AG04449 (cell line): ENCODE measurements at places on chromosomes 5 and 9.
A peak's percentile ranks its signal among the peaks of the same experiment; 100 is the strongest.

DNA sequence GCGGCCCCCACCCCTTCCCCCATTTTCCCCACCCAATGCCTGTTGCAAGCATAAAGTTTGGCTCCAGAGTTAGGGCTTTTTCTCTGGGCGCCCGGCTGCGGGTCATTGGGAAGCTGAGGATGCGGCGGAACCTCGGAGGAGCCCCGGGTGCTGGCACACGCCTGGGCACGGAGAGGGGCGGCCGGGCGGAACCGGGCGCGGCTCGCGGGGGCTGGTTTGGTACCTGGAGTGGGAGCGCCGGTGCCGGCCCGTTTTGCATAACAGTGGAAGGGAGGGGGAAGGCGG, 1.2 kb downstream of the PPARGC1B start:
- DNase-seq: no peak

DNA sequence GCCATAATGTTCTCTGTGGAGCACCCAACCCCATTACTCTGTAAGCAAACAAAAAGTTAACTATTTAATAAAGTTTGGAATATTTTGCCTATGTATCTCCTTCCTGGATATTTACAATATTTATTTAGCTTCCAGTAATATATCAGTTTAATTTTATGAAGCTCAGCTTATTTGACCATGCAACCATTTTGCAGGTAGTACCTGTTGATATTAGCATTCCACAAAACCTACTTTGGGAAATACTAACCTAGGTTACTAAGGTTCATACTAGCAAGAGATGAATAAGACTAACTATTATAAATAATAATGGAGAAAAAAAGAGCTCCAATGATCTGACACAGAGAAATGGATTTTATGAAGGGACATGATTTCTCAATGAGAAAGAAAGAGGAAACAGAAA, 506.4 kb downstream of the PDE4D start:
- DNase-seq: no peak

- DNase-seq: no peak
These were observed 304.1 kb downstream of the DEPDC1B start for GRCh38 chr5:60395712-60396329.

GRCh38 chr5:138706655-138707480, 46.4 kb upstream of the CTNNA1 start:
- DNase-seq: peak; percentile 58

DNA sequence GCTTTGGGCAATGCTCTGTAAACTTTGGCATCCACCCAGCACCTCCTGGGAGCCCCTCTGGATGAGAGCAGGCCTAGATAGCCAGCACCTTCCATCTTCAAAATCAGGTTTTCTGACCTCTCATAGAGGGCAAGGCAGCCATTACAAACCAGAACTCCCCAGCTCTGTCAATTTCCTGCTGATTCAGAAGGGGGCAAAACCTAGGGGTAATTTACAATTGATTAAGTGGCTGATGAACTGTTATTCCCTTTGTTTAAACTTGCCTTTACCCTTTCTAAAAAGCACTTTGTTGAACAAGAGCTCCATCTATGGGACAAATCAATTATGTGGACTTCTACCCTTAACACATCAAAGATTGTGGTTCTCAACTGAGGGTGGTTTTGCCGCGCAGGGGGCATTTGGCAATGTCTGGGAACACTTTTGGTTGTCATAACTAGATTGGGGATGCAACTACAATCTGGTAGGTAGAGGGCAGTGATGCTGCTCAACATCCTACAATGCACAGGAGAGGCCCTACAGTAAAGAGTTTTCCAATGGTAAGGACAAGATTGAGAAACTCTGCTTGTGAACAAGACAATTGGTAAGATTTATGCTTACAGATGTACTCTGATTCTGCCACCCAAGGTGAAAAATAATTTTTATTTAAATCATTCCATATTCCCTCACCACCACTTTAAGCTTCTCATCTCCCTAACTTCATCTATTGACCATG, 184.1 kb downstream of the MARCHF11 start:
- no peak for DNase-seq

DNA sequence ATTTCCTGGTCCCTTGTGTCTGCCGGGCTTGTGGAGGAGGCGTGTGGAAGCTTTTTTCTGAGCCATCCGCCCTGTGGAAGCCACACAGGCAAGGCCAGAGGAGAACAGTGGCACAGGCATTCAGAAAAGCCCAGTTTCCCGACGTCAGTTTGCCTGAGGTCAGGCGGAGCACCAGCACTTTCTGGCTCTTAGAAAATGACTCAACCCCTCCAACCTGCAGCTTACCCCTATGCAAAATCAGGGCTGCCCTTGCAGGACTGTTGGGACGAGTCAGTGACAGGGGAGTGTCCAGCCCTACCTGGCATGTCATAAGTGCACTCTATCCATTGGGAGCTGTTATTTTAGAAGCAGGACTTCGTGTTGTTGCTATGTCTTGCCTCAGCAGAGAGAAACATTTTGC, 216.0 kb downstream of the NR3C1 start:
- DNase-seq: no peak

- DNase-seq: no peak
These were observed 163.2 kb upstream of the ADAMTS16 start for GRCh38 chr5:4976902-4977301.

DNA sequence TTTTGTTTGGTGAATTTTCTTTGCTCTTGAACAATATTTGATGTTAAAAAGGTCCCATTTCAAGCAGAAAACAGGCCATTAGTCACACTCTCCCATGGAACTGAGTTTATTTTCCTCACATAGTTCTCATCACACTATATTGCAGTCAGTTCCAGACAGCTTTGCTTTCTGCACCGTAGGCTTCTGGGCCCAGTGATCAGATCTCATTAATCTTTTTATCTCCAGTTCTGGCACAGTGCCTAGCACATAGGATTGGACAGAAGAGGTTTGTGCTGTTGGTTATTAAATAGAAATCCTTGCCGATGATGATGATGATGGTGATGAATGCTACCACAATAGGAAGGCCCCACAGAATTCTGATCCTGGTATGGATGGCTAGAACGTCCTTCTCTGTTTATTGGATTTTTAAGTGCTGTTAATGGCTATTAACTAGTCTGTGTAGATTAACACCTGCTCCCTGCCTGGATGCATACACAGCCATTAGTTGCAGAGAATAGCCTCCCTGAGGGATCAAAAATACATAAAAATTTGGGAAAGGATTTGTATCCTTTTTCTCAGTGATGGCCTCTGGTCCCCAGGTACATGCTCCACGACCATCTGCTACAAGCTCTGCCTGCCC, 52.0 kb upstream of the NTRK2 start:
- no peak for DNase-seq

DNA sequence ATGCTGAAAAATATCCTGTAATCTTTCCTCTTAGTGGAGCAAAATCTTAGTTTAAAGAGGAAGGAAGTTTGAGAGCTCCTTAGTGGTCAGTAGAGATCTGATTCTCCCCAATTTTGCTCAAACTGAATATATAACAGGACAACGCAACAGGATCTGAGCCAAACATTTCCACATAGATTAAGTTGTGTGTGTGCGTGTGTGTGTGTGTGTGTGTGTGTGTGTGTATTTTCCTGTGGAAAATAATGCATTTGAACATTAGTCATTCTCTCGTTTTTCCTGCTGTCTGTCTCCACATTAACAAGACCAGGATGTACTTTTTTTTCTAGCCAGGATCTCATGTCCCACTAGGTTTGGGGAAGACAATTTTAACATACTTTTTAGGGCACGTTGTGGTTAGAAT, 312.1 kb upstream of the CDH18 start:
- no peak for DNase-seq

DNA sequence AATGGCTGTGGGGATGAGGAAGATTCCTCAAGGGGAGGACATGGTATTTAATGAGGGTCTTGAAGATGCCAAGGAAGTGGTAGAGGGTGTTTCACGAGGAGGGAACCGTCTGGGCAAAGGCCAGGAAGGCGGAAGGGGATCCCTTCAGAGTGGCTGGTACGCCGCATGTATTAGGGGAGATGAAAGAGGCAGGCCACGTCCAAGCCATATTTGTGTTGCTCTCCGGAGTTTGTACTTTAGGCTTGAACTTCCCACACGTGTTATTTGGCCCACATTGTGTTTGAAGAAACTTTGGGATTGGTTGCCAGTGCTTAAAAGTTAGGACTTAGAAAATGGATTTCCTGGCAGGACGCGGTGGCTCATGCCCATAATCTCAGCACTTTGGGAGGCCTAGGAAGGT, 1.2 kb downstream of the FXN start:
- DNase-seq: no peak

GRCh38 chr9:121942866-121943382, 150.2 kb downstream of the TTLL11 start:
- DNase-seq: no peak

GRCh38 chr9:116096853-116097252, 56.7 kb upstream of the PAPPA start:
- no peak for DNase-seq

DNA sequence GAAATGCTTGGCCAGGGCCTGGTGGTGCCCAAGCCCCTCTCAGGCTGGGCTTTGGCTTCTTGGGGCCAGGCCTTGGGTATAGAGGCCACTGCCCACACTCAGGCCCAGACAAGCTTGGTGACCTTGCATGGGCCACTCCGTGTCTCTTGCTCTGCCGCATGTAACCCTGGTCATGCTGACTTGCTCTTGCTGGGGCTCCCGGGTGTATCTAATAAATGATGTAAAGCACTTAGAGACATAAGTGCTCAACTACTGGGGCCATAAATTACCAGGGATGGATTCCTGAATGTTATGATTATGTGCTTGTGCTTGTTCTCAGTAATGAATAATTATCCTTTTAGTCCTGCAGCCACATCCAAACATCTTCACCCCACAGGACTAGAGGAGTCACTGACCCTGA, 54.0 kb downstream of the C5orf15 start:
- DNase-seq: no peak

GRCh38 chr5:137899493-137899892, 10.2 kb downstream of the PKD2L2 start:
- DNase-seq: no peak

DNA sequence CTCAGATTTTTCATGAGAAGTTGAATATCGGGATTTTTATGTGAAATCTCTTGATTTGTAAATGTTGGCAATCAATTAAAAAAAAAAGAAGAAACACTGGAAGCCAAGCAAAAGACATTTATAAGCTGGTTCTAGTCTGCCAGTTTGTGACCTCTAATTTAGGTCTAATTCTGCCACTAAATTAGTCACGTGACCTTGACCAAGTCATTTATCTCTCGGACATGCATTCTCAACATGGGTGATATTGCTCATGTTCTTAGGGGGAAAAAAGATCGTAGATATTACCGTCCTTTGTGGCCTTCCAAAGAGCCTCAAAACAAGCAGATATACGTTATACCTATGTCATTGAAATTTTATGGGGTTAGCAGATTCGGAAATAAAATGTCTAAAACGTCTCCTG, 52.9 kb upstream of the PTPDC1 start:
- DNase-seq: no peak

GRCh38 chr5:138468966-138469539, 3.8 kb downstream of the EGR1 start:
- DNase-seq: no peak

DNA sequence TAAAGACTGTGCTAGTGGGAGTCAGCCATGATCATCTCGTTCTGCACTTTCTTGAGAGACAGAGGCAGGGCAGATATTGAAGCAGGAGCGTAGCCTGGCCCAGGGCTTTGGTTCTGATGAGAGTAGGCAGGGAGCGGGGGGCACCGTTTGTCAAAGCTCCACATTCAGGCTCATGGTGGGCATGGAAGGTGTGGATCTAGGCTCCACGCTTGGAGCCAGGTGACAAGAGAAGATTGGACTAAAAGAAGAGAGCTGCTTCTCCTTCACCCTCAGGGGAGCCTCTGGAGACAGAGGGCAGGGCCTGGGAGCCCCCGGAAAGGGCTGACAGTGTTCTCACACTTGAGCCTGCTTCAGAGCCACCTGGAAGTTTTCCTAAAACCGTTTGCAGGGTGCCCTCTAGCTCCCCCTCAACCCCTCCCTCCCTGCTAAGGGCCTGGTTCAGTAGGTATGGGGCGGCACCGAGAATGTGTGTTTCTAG, 24.7 kb upstream of the FCN2 start:
- no peak for DNase-seq

- DNase-seq: no peak
These were observed 297.5 kb upstream of the COX7C start for GRCh38 chr5:86320266-86320665.

GRCh38 chr5:44389090-44389822, at the start of gene FGF10:
TSS of gene FGF10 (minus strand) at chr5:44389420. CDS start at chr5:44388682, 738 bp downstream.
- DNase-seq: no peak

DNA sequence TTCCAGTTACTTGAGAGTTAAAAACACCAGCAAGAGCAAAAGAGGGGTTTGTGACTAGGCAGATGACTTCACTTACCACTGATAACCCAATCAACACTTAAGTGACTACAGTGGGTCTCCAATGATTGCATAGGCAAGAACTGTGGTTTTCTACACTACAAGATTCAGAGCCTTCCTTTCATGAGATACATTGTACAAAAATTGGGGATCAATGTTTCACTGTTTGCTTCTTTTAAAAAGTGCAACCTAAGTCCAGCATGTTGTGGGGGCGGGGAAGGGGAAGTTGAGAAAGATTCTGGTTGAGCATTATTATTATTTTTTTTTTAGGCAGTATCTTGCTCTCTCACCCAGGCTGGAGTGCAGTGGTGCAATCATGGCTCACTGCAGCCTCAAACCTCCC, 3.6 kb downstream of the IQGAP2 start:
- DNase-seq: no peak
